ENCODE measurements at places on chromosomes 16 and 17.

- DNase-seq, result no peak
These were observed 36.9 kb downstream of the XYLT1 start for GRCh38 chr16:17433577-17434451.

GRCh38 chr17:42422412-42422957 is 571 bp downstream of the CAVIN1 start:
- peak; percentile 41 for DNase-seq

GRCh38 chr16:71675380-71675779 is 49.1 kb downstream of the PHLPP2 start:
- DNase-seq, result no peak

DNA sequence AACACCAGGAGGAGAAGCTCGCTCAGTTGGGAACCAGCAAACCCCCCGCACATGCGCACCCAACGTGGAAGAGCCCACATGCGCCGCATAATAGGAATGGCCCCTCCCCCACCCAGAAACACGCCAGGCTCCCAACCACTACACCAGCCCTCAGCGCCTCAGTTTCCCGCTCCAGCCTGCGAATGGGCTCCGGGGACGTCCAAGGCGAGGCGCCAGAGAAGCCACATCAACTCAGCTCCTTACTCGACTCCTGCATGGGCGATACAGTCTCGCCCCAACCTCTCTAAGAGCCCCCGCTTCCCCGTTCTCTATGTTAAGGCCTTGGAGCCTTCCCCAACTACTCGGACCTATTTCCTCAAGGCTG is 504 bp downstream of the SRSF1 start:
- peak; percentile 60 for DNase-seq

DNA sequence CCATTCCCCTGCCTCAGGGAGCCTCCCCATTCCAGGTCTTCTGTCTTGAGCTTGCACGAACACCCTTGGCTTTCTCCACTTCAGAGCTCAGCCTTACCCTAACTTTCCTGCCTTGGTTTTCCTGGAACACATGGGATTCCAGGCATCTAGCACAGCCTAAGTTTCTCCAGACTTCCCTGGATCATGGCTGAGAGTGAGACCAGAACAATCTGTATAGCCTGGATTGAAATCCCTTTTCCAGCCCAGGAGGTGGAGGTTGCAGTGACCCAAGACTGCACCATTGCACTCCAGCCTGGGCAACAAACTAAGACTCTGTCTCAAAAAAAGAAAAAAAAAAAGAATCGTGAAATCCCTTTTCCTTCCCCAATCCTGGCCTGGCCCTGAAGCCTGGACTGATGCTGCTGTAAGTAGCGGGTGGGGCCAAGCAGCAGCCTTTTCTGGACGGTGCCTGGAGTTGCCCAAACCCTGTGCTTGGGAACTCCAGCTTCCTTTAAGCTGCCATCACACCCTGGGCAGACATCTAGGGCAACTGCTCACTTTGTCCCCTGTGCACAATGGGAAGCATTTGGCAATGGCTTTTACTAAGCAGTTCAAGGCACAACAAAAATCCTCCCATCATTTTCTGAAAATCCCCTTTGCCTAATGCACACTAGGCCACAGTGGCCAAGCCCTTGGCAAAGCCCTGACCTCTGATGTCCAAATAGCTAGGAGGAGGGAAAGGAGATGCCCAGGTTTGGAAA is 12.0 kb upstream of the SLC16A5 start:
- no peak for DNase-seq
